Activated T-cell treated with anti-CD3 and anti-CD28 coated beads, Interleukin-2, amount 50 U/mL, for 72 hours (primary cell): ENCODE measurements at places on chromosomes 3 and 15. TPM values are rescaled to one million over a fixed set of nuclear protein-coding genes. Genes with fewer than 3 reads are reported as not detected.

Gene DAZL
- total RNA-seq, result not detected

GRCh38 chr3:168688267-168688666, 592.5 kb upstream of the GOLIM4 start:
- H3K27ac ChIP-seq, result no peak overlapping the region
- H3K4me1 ChIP-seq, result no peaks in the 10 kb centered on the region
- H3K27me3 ChIP-seq, result no peaks in the 10 kb centered on the region
- H3K36me3 ChIP-seq, result peaks cover 2% of the 10 kb centered on the region

DNA sequence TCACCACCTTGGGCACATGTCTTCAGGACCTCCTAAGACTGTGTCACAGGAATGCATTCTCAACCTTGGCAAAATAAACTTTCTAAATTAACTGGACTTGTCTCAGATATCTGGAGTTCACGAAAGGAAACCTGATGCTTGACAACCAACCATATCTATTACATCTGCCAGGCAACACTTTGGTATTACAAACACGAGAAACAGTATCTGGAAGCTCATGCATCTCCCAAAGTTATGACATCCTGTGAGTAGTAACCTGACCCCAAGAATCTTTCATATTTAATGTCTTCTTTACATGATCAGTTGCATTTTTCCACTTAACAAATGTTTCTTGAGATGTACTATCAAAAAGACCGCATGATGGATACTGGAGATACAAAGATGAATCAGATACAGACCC, 465.3 kb upstream of the AGTR1 start:
- H3K4me1 ChIP-seq, result no peaks in the 10 kb centered on the region
- no peak overlapping the region for H3K4me3 ChIP-seq
- H3K27ac ChIP-seq, result no peak overlapping the region
- no peaks in the 10 kb centered on the region for H3K36me3 ChIP-seq
- H3K27me3 ChIP-seq, result no peaks in the 10 kb centered on the region

DNA sequence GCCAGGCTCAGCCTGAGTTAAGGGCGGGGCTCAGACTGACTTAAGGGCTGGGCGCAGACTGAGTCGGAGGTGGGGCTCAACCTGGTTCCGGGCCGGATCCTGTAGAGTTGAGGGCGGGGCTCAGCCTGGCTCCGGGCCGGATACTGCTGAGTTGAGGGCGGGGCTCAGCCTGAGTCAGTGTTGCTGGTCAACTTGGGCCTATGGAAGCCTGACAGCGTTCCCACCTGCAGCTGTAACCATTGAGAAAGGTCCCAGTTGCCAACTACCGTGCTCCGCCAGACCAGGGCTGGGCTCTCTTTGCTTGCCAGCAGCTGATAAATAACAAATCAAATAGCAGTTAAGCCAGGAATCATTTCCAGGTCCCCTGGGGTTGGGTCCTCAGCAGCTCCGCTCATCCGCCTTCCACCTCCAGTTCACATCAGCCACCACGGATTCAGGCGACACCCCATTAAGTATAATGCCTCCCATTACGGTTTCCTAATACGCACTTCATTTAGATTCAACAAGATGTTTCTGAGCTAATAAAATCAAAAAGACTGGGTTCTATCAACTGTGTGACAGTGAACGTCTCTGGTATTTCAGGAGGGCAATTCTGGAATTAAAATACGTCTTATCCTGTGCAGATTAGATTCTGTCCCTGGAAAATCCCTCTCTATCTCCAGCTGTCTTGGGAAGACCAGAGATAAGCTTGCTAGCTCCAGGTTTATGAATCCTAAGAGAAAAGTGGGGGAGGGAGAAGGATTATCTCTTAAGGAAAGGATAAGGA, 7.3 kb downstream of the GRIP2 start:
- peaks cover 10% of the 10 kb centered on the region for H3K27me3 ChIP-seq
- no peak for DNase-seq
- no peak overlapping the region for H3K4me3 ChIP-seq

DNA sequence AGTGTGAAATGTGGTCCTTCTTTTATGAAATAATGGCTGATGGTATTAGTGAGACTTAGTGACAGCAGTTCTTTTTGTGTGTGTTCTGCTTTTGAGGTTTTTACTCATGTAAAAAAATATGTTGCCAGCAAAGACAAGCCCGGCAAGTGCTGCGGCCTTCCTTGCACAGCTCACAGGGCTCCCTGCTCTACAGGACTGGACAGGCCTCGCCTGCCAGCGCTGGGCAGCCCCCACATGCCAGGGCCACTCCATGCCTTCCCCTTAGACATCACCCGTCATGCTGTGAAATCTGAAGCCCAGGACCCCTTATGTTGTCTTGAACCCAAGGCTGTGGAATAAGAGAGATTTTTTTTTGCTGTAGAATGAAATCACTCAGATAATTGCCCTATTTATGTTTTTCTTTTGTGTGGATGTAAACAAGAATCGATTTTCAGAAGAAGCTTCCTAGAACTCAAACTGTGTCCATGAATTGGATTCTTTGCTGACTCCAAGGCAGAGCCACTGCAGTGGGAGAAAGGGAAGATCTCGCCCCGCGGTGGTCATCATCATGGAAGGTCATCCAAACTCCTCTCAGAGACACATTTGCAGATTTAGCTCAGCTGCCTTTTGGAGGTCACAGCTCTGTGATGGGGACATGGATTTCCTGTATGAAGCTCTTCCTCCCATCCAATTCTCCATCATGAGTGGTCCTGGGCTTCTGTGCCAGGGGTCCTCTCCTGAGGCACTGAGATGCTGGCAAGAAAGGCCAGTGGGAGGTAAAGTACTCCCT, 150.8 kb downstream of the ATP10A start:
- no peaks in the 10 kb centered on the region for H3K27me3 ChIP-seq
- no peak overlapping the region for H3K4me3 ChIP-seq

DNA sequence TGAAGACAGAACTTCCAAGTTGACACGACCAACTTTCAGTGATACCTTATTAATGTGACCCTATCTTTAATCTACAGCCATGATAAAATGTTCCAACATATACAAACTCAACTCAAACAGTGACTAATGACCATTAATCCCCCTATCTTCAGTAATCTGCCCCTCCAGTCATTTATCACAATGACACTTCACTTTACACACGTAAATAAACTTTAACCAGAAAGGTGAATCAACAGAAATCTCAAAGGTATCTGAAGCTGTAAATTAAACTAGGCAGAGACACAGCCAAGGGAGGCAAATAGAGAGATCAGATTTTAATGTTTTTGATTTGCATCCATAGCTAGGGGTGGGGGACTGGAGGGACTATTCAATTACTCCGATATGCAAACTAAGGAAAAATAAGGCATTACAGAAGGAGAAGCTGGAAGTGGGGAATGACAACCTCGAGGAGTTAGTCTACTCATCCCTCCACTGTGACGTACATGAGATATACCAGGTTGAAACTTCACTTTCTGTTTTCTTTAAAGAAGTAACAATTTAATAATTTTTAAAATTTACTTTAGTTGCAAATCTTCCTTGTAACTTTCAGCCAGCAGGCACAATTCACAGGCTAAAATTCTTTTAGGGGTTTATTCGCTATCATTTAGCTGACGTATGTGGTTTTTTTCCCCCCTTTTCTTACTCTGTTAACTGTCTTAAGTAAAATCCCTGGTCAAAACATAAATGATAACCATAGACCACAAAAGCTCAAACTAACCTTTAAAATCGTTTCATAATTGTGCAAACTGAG, 751.0 kb downstream of the ROBO1 start:
- no peak overlapping the region for H3K27ac ChIP-seq
- H3K4me1 ChIP-seq, result peaks cover 7% of the 10 kb centered on the region
- H3K36me3 ChIP-seq, result peaks cover 6% of the 10 kb centered on the region
- no peak for DNase-seq
- H3K27me3 ChIP-seq, result peaks cover 8% of the 10 kb centered on the region

GRCh38 chr3:14438929-14439328, 36.5 kb downstream of the SLC6A6 start:
- H3K27me3 ChIP-seq, result no peaks in the 10 kb centered on the region
- DNase-seq, result no peak
- H3K4me3 ChIP-seq, result no peak overlapping the region
- peaks cover 34% of the 10 kb centered on the region for H3K4me1 ChIP-seq
- no peak overlapping the region for H3K27ac ChIP-seq

DNA sequence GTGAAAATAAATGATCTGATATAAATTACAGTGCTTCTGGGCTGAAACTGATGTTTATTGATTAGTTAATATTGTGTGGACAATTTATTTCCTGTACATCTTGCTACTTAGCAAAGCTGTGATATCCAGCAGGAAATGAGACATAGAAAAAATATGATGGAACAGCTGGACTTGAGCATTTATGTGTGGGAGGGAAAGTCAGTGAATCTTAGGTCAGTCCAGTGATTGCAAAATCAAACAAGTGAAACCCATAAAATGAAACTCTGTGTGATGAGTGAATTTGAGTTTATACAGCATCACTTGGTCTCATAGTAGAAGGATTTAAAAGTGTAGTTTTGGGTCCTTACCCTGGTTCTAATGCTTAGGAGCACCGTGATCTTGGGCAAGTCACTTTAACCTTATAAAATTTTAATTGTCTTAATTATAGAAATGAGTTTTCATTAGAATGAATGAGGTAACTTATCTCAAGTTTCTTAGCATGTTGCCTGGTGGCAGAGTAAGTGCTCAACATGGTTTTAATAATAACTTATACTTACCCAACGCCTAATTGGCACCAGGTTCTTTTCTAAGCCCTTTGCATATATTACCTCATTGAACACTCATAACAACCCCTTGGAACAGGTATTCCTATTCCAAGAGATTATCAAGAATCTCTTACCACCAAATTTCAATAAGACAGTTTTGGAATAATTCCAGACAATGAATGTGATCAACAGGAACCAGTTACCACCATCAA, 194.6 kb downstream of the ADAMTSL3 start:
- H3K4me1 ChIP-seq, result no peaks in the 10 kb centered on the region
- DNase-seq, result no peak
- H3K4me3 ChIP-seq, result no peak overlapping the region
- H3K27me3 ChIP-seq, result peaks cover 7% of the 10 kb centered on the region
- H3K27ac ChIP-seq, result no peak overlapping the region

DNA sequence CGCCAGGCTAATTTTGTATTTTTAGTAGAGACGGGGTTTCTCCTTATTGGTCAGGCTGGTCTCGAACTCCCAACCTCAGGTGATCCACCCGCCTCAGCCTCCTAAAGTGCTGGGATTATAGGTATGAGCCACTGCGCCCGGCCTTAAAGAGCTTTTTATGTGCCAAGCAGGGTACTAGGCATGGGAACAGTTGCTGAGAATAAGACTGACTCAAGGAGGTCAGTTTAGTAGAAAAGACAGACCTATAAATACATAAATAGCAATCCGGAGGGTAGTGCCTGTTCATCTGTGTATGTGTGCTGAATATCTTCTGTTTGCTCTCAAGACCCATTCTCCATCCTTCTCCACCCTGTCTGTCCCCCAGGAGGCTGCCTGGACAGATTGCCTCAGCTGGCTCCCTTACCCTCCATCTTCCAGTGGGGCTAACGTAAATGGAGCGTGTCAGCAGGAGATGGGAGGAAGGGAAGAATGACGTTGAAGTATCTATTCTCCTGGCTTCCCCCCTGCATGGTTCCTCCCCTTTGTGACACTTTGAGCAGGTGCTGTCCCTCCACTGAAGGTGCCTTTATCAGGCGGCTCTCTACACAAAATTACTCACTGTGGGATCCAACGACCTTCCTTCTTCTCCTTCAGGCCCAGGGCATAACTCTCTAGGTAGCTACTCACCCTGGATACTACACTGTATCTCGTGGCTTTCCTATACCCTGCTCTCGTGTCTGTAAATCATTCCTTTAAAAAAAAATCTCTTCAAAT, 31.1 kb downstream of the FBXO40 start:
- H3K4me3 ChIP-seq, result no peak overlapping the region
- H3K27me3 ChIP-seq, result no peaks in the 10 kb centered on the region
- peaks cover 5% of the 10 kb centered on the region for H3K36me3 ChIP-seq
- no peaks in the 10 kb centered on the region for H3K4me1 ChIP-seq
- DNase-seq, result no peak

Gene RARRES1
- 0.41 TPM for total RNA-seq

DNA sequence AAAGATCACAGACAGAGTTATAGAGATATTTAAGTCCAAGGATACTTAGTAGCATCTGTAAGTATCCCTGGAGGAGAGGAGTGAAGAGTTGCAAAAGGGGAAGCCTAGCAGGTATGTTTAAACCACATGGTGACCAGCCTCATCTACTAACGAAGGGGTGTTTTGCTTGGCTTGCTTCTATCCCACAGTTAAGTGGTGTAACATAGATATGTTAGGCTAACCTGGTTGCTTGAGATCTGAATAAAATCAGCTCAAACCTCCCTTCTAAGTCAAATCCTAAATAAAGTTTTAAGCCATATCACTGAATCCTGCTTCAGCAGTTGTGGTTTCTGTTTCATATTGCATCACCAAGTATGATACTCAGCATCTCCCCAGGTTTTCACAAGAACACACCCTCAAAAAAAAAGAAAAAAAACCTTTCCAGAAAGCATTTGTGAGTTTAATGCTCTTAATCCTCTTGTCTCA, 880.2 kb downstream of the ROBO1 start:
- H3K27me3 ChIP-seq, result no peaks in the 10 kb centered on the region
- peak overlapping the region; percentile 7 for H3K4me3 ChIP-seq
- peaks cover 4% of the 10 kb centered on the region for H3K36me3 ChIP-seq
- no peak for DNase-seq

Gene AHSG
- 0.14 TPM for total RNA-seq

DNA sequence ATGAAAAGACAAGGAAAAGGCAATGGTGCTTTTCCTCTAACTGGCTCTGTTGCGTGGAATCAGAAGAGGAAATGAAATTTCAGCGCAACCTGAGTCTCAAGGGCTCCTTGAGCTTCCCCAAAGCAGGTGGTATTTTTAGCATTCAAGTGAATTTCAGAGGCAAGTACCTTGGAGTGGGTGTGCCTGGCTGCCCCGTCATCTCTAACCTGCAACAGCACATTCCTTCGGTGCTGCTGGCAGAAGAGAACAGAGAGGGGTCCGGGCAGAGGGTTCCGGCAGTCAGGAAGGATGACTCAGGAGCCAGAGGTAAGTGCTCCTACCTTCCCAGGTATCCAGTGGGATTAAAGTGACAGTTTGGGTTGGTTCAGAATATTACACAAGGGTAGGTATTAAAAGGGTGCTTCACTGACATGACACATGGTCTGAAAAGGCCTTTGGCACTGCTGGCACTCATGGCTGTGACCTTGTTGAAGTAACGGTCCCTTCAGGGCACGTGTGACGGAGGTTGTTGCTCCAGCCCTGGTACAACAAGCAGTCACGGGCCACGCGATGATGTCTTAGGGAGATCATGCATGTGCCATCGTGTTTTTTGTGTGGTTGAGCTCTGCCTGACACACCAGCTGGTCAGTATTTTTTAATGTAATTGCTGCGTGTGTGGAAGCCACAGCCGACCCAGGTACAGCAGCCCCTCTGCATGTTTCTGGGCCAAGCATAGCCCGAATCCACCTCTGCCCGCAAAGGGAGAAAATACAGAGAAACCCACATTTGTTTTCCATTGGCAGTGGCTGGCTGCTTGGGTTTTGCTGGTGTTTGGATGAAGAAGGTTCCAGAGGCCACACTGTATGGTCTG, 75.7 kb downstream of the LRRK1 start:
- no peak overlapping the region for H3K4me3 ChIP-seq
- no peaks in the 10 kb centered on the region for H3K4me1 ChIP-seq
- no peak for DNase-seq

Gene APOD
- total RNA-seq, result 4.3 TPM
